ENCODE measurements at places on chromosomes 4 and X.

DNA sequence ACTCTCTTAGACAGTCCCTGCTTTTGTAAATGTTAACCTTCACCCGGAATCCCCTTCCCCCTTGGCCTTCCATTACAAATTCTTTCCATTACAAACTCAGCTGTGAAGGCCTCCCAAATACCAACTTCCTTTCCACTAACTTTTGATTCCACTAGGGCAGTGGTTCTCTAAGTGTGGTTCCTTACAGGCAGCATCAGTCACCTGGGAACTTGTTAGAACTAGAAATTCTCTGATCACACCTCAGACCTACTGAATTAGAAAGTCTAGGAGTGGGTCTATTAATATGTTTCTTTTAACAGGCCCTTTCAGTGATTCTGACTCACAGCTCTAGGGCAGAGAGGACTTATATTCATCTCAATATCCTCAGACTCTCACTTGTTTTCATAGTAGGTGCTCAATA, 19.0 kb upstream of the MRPL1 start:
- DNase-seq: no peak

DNA sequence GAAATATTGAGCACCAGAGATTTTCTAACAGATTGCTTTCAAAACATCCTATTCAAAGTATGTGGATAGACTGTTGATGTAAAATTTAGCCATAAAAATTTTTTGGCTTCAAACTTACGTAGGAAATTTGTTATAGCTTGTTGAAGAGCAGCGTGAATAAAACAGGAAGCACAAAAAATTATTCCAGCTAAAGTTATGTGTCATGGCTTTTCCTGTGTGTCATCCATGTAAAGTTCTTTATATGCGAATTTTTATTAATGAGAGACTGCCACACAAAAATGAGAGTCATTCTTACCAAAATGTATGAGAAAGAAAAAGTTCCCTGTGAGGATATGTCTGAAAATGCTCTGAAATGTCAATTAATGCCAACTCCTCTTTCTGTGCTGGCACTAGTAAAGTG, 19.5 kb downstream of the EPGN start:
- no peak for DNase-seq

GRCh38 chr4:986428-986878, 391 bp upstream of the IDUA start:
- peak; percentile 9 for DNase-seq

GRCh38 chr4:159071969-159072765, 30.7 kb upstream of the RAPGEF2 start:
- no peak for DNase-seq

GRCh38 chr4:160265014-160265413, 1162.1 kb downstream of the RAPGEF2 start:
- no peak for DNase-seq

DNA sequence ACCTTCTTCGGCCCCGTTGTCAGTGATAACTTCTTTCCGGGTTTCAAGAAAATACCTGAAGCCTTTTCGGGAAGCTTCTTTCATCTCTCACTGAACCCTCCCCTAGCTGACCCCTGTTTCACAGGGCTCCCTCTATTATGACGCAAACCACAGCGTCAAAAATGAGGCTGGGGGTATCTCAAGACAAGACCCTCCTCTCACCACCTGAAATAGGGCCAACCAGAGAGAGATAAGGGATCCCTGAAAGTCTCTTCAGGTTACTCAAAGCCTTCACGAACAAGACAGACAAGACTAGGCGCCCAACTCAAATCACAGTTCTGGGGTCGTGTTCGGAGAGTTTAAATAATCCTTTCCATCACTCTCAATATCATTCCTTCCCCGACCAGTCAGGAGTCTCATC, 1.2 kb downstream of the PHF8 start:
- no peak for DNase-seq

DNA sequence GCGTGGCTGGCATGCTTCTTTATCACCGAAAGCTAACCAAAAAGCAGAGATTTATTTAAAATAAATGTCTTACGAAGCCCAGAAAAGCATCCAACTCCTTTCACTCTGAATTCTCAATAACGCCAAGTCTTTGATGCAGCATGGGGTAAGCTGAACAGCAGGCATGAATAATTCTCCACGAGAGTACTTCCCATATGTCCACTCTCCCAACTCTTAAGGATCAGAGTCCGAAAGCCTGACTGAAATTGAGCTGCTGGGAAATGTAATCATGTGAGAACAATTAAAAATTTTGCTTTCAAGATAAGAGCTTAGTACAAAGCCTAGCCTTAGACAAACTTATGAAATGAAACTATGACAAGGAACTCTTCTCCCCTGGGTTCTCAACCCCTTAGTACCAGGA, 7.5 kb upstream of the SLC39A8 start:
- no peak for DNase-seq

- no peak for DNase-seq
Measured at GRCh38 chrX:78327370-78328086, at the start of gene CYSLTR1. Gene CYSLTR1, minus strand, starts transcription at chrX:78327611. Its CDS starts 53,865 bp downstream, at chrX:78273746.

- DNase-seq: no peak
Measured at GRCh38 chr4:31999848-32000247, 1279.7 kb downstream of the PCDH7 start.

- no peak for DNase-seq
Measured at GRCh38 chr4:164379694-164380093, 374.2 kb upstream of the SMIM31 start.

DNA sequence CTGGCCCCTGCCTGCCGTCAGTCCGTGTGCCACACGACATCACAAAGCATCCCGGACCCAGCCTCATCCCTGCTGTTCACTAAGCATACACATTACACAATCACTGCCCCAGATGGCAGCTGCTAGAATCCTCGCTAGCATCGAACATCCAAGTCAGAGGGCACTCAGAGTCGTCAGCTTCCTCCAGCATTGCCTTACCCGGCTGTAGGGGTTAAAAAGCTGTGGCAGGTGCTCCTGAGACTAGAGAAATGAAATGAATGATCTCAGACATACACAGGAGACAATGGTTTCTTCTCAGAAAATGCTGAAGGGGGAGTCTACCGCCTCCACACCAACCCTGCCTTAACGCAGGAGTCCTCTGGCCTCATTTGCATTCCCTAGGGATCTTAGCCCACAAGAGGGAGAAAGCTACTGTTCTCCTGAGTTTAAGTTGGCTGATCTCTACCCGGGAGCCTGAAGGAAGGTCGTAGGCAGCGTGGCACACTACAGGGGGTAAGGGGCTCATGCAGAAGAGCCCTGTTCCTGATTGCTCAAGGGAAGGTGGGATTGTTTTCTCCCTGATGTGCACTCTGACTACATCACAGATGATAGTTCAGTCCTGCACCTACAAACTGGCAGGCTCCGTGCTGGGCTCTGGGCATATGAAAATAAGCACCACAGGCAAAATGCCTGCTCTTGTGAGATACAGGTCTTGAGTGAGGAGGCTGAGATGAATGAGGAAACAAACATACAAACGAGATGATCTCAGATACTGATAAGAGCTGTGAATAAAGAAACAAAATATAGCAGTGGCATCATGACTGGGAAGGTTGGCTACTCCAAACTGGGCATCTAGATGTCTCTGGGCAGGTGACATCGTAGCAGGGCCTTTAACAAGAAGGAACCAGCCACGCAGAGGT, 2.6 kb upstream of the KIAA0232 start:
- DNase-seq: no peak

DNA sequence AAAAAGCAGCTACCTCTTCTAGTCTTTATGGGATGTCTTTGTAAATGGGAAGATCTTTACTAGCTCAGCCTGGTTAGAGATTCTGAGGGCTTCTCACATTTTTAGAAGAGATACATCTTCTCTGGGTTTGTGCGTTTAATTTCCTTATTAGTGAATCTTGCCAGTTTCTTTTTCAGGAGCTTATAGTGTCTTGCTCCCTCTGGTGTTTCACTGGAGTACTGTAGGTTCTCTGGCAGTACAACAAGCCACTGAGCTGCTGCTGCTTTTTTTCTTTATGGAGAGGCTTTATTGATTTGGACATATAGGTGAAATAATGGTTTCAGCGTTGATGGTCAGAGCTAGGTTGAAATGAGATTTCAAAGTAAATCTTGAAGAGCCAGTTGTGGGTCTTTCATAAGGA, 82.9 kb downstream of the LAS1L start:
- peak; percentile 58 for DNase-seq

DNA sequence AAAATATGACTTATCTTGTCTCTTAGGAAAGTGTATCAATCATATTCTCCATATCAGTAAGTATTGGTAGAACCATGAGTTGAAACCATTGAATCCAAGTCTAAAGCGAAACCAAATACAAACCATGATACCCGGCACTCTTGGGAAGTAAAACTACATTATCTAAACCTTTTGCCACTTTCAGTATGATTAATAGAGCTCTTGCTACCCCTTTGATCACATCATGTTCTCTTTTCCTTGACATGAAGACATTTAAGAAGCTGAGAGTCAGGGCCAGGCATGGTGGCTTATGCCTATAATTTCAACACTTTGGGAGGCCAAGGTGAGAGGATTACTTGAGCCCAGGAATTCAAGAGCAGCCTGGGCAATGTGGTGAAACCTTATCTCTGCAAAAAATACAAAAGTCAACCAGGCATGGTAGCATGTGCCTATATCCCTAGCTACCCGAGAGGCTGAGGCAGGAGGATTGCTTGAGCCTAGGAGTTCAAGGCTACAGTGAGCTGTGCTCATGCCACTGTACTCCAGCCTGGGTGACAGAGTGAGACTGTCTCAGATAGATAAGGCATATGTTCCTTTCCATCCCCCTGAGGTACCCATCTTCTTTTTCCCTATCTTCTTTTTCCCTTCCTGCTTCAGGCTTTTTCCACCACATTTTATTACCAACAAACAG, 45.4 kb downstream of the CEP135 start:
- DNase-seq: no peak

GRCh38 chr4:173917255-173917960, 366.1 kb downstream of the FBXO8 start:
- DNase-seq: no peak

DNA sequence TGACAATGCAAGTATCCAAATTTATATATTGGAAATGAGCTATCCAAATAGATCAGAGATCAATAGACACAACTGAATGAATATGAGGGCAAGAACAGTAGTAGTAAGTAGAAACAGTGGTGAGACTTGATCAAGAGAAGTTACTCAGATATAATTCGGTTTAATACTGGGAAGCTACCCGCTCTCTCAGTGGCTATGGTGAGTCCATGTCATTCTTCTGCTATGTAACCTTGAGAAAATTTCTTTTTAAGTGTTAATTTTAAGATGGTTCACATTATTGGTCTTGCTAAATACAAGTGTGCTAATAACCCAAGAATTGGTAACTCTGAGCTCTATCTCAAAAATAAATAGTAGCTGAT, 53.6 kb downstream of the LEF1 start:
- DNase-seq: no peak

- DNase-seq: no peak
Measured at GRCh38 chr4:136699905-136700304, 832.4 kb downstream of the PCDH18 start.

- DNase-seq: no peak
Measured at GRCh38 chr4:74716436-74716765, 77.9 kb downstream of the BTC start.

DNA sequence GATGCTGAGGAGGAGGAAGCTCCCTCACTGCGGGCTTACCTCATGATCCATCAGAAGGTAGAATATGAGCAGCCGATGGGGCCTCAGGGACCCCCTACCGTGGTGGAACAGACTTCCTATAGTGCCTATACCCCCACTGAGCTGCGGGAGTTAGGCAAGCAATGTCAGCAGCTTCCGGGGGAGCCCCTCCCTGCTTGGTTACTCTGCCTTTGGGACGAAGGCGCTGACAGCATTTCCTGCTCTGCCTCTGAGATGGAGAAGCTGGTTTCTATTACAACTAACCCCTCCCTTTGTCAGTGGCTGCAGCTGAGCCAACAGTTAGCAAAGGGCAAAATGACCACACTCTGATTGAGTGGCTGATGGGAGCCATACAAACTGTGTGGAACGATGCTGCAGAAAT, 430.7 kb downstream of the IDS start:
- DNase-seq: peak; percentile 52

DNA sequence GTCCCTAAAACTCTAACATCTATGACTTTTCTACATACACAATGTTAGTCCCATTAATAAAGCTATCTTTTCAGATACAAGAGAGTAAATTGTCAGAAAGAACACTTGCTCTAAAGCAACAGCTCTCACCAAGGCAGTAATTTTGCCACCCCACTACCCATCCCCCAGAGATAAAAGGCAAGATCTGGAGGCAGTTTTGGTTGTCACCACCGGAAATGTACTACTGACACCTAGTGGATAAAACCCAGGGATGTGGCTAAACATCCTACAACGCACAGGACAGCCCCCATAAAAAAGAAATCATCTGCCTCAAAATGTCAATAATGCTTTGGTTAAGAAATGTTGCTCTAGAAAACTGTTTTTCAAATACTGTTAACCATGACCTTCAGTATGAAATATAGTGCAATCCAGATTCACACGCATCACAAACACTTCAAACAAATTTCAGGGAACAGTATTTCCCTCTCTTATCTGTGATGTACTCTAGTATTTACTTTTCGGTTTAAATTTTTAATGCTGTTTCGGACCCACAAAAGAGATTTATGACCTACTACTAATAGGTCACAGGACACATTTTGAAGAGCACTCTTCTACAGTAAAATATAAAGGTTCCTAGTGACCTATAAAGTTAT, 5.1 kb downstream of the FBXL5 start:
- DNase-seq: peak; percentile 86

- DNase-seq: no peak
Measured at GRCh38 chrX:18890724-18891547, 93.0 kb downstream of the PHKA2 start.
